ENCODE measurements at places on chromosomes 3 and 15. TPM values are rescaled to one million over a fixed set of nuclear protein-coding genes. Genes with fewer than 3 reads are reported as not detected.

DNA sequence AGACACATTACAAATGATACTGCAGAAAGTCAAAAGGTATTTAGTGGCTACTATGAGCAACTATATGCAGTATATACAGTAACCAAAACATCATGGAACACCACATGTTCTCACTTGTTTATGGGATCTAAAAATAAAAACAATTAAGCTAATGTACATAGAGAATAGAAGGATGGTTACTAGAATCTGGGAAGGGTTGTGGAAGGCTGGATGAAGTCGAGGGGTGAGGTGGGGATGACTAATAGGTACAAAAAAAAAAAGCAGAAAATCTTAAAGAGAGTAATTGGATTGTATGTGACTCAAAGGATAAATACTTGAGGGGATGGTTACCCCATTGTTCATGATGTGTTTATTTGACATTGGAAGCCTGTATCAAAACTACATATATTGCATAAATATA lies 848.8 kb upstream of the GBE1 start:
- no peak for DNase-seq

CAND2 gene
- total RNA-seq: 14.8 TPM

LRRIQ4 gene
- 0.16 TPM for total RNA-seq

GABRG3 gene
- 5.2 TPM for total RNA-seq

All from neural crest cell (in vitro differentiated cells).